ENCODE measurements at places on chromosomes 3 and 15.

- no peak for DNase-seq
These were observed 69.9 kb upstream of the FOXP1 start for GRCh38 chr3:71653414-71653807.

DNA sequence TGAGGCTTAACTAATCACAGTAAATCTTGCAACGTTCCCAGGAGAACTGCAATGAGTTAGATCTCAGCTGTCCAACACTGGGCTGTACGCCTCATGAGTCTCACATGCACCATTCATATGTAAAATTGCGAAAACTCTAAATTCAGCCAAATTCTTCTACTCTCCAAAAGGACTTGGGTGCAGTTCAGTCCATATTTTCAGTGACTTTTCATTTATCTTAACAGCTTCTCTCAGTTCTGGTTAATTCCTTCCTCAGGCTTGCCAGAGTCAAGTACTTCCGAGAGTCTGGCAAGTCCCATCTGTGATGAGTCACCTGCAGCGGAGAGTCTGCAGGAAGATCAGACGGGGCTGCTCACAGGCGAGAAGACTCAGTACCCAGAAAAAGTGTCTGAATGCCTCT lies 11.5 kb downstream of the CCDC80 start:
- DNase-seq: peak; percentile 39

DNA sequence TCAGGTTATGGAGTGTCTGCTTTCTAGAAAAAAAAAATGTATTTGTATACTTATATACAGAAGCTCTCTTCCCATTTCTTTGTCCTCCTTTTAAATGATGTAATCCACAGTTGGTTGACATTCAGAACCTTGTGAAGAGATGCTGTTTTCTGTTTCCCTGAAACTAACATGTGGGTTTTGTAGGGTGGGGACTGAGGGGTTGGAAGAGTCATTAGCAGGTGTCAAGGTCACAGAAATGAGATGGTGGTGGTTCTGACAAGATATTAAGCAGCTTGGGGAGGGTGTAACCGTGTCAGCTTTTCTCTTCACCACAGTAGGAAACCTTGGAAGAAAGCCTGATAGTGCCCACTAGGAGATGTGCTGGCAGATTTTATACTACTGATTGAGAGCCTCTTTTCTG lies 2.4 kb downstream of the RASA2 start:
- DNase-seq: peak; percentile 19

GRCh38 chr3:151047636-151048035 lies 37.8 kb upstream of the MED12L start:
- DNase-seq: no peak

- DNase-seq: no peak
These were observed 1115.0 kb downstream of the IGSF11 start for GRCh38 chr3:117919621-117920020.

GRCh38 chr3:163139600-163139999 lies 1643.0 kb downstream of the OTOL1 start:
- DNase-seq: no peak
